ENCODE measurements at places on chromosomes 6 and 20.

- DNase-seq, result no peak
Measured at GRCh38 chr20:32621891-32622584, 36.9 kb upstream of the NOL4L start.

GRCh38 chr20:47241345-47241781 lies 115.1 kb downstream of the ZMYND8 start:
- DNase-seq, result no peak

GRCh38 chr6:166716910-166717617 lies 90.0 kb upstream of the RPS6KA2 start:
- no peak for DNase-seq

GRCh38 chr6:15384901-15385300 lies 139.0 kb downstream of the JARID2 start:
- no peak for DNase-seq

- no peak for DNase-seq
Measured at GRCh38 chr6:80640176-80640575, 533.7 kb downstream of the BCKDHB start.

GRCh38 chr6:138371720-138372119 lies 6.0 kb upstream of the SMIM28 start:
- no peak for DNase-seq

DNA sequence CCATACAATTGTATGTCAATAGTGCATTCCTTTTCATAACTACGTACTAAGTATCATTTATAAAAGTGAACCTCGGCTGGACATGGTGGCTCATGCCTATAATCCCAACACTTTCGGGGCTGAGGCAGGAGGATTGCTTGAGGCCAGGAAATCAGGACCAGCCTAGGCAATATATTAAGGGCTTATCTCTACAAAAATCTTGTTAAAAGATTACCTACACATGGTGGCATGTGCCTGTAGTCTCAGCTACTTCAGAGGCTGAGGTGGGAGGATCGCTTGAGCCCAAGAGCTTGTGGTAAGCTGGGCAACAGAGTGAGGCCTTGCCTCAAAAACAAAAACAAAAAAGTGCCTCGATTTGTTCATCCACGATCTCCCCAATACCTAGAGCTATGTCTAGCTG lies 449.7 kb upstream of the SULF2 start:
- DNase-seq, result no peak

DNA sequence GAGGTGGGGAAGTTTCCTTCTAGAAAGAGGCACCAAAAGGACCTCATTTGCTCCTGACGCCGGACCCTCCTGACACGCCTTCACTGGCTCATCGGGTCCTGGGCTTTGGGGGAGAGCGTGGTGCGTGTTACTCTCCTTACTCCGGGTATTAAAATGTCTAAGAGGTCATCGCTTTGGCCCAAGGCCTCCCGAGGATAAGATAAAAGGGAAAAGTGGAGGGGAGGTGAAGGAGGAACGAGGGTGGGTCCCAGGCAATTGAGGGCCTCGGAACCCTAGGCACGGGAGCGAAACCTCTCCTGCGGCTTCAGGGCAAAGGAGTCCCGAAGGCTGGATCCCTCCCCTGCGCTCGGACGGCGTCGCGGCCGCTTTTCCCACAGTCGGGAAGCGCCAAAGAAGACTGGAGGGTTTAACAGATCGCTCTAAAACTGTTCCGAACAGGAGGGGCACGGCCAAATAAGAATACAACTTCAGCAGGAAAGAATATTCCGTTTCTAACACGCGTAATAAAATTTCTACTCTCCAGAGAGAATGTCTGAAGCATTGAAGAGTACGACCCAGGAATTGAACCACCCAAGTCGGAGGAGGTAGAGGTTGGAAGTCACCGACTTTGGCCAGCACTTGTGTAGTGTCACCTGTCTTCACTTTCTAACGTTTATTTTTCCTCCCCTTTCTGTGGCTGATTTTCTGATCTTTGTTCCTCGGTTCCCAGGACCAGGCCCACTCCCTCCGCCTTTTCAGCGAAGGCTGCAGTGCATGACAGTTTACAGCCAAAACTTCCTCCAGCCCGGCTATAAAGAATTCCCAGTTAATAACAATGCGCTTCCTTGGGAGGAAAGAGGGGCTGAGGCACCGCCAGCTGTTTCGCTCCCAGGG lies 2.1 kb upstream of the TBXT start:
- DNase-seq, result no peak

DNA sequence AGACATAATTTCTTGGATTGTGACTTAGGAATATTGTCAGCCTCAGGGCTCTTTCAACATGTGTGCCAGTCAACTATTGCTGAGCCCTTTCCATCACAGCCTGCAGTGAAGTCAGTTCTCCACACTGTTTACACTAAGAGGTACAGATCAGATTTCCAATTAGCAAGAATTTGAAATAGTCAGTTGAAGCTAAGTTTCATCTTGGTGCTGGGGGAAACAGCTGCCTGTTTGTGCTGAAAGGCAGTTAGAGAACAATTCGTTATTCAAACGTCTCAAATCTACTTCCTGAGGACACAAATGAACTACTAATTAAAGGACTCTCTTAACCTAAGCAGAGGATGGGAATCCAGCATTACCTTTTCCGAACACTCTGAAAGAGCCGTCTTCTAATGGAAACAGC lies 25.9 kb downstream of the ADGRF1 start:
- no peak for DNase-seq

GRCh38 chr6:136288566-136289326 lies 900 bp downstream of the BCLAF1 start:
- DNase-seq, result peak; percentile 55

GRCh38 chr6:129212081-129212480 lies 329.1 kb downstream of the LAMA2 start:
- no peak for DNase-seq

DNA sequence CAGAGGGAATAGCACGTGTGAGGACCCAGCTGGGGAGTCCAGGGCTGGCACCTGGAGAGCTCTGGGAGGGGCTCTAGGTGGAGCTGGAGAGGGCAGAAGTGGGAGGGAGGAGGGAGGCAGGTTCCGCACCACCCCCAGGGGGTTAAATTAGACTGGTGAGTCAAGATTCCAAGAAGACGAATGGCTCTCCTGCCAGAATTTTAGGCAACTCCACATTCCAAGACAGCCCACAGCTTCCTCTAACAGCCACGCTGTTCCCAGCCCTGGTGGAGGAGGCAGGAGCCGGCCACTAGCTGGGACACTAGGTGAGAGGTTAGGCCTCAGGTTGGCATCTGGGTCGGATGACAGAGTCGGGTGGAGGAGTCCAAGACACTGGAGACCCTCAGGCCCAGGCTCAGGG lies 60.2 kb downstream of the TFAP2C start:
- DNase-seq, result no peak

DNA sequence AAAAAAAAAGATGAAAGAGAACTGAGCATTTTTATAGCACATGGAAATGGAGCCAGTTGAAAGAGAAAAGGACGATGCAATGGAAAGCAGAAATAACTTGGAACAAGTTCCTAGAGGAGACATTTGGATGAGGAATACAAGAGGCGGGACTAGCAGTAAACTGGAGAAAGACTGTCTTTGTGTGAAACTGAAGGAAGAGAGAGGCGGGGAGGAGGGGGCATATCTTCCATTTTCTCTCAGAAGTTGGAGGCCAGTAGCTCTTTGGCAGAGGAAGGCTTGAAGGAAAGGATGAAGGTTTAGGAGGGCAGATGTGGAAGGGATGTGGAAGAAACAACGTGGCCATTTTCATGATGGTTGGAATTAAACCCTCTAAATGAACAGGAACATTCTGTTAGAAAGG lies 33.0 kb upstream of the ADGRF1 start:
- DNase-seq, result no peak

DNA sequence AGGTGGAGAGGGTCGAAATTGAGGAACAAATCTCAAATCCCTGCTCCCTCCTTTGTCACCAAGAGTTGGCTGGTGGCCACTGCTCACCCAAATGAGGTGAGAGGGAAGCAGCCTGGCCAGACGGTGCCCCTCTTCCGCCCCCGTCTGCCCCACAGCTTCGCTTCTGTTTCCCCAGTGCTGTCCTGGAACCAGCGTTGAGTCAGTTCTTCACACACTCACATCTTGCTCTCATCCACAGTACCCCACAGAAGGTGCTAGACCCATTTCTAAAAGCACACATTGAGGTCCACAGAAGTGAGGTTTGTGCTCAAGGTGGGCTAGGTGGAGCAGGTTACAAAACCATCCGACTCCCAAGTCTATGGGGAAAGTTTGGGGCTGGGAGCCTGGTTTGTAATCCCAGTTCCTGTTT lies 3.8 kb downstream of the CEBPB start:
- DNase-seq, result no peak

DNA sequence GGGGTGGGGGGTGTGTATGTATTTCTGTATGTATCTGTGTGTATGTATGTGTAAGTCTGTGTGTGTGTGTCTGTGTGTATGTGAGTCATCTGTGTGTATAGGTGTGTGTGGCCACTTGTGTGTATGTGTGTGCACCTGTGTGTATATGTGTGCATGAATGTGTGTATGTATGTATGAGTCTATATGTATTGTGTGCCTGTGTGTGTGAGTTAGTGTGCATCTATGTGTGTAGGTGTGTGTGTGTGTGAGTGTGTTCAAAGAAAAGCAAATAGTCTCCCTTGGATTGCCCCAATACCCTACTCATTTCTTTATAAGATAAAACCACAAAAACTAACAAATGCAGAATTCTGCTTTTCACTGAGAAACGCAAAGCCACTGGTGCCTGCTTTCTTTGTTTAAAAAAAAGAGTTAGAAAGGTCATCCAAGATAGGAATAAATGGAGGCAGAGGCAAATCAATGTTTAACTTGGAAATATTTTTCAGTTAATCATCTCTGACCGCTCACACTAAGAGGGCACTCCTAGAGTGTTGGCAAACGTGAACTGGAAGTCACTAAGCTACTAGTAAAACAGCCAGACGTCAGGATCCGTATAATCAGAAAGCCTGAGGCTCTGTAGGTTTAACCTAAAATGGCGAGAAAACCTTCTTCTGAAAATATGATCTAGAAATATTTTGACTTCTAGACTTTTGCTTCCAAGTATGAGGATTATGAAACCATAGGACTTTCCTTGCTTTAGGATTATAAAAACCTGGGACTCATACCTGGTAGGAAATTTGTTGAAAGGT lies 37.4 kb upstream of the JAG1 start:
- DNase-seq, result no peak

DNA sequence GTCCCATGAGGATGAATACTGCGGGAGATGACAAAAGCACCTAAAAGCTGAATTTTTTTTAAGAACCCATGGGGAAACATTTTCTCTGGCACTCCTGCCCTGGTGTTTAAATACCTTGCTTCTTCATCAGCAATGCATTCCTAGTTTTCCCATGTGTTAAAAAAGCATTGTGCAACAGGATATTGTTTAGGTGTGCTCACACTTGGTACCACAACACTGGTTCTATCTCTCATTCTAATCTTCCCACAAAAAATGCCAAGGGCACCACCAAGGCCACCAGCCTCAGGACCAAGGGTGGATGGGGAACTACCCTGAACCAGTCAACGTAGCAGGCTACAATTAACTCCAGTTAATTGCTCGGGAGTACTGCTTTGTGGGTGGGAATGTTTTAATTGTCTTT lies 50.9 kb downstream of the ALDH5A1 start:
- DNase-seq, result no peak

Data from stimulated activated naive B cell treated with anti-CD40 and anti-IgM and Interleukin-4, amounts not matched to agents 10 μg/mL and 1 μg/mL and 100 μg/mL, for 72 hours (primary cell).